ENCODE measurements at places on chromosomes 6 and 20. TPM values are rescaled to one million over a fixed set of nuclear protein-coding genes. Genes with fewer than 3 reads are reported as not detected.

DNA sequence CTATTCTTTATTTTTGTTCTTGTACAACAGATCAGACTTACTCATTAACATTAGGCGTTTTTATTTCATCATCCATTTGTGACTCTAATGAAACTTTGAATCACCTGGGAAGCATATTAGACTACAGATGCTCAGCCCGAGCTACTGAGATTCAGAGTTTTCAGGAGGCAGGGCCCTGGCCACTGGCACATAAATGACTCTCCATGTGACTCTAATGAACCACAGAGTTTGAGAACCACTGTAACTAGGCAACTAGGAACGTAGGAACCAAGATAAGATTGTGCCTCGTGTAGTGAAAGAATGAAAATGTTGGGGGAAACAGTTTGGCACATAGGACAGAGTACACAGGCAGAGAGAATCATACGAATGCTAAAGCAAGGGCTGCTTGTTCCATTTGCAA is 405.9 kb upstream of the BTBD3 start:
- no peak for DNase-seq

DNA sequence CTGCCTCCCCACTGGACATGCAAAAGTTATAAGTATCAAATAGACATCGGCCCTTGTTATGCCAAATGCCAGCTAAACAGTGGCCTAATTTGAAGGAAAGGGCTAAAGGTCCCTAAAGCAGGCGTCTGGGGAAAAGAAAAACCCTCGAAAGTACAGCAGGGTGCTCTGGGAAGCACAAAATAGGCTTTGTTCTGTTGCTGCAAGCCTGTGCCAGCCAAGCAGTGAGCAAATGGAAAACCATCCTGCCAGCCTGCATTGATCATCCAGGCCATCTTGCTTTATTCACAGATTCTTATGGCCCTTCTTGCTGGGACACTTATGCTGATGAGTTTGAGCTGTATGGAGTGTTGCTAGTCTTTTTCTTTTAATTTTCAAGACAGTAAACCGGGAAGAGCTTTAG is 62.2 kb upstream of the PLEKHG1 start:
- DNase-seq: no peak

GRCh38 chr20:10739566-10739965 is 65.8 kb upstream of the JAG1 start:
- DNase-seq: no peak

DNA sequence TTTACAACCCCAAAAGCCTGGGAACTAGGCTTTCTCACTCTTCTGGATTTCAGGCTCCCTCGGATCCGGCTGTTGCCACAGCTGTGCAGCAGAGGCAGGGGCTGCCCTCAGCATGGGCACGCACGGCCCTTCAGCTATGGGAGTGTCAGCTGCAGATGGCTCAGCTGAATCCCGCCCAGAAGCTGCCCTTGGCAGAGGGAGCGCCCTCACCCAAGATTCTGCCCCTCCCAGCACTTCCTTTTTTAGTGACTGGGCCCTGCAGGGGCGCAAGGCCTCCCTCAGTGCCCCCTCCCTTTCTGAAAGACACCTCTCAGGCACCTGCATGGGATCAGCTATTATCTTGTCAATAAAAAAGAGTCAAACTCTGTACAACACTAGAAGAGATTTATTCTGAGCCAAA is 67.9 kb upstream of the THBS2 start:
- no peak for DNase-seq

DNA sequence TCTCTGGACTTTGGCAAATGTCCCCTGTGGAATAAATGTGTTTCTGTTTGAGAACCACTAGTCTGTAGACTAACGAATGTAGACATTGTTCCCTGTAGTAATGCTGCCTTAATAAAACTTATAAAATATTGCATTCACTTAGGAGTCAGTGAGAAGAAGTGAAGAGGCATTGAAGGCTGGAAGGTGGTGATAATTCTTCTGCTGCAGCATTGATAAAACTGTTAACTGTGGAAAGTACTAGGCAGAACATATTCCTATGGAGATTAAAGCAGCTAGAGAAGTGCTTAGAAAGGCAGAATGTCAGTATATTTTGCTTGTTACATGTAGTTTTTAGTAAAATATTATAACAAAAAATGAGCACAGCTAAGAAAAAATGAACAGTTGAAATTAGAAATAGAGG is 4.8 kb downstream of the PGK2 start:
- DNase-seq: no peak

- DNase-seq: no peak
These were observed 82.8 kb downstream of the MLIP start for GRCh38 chr6:54194067-54194466.

DNA sequence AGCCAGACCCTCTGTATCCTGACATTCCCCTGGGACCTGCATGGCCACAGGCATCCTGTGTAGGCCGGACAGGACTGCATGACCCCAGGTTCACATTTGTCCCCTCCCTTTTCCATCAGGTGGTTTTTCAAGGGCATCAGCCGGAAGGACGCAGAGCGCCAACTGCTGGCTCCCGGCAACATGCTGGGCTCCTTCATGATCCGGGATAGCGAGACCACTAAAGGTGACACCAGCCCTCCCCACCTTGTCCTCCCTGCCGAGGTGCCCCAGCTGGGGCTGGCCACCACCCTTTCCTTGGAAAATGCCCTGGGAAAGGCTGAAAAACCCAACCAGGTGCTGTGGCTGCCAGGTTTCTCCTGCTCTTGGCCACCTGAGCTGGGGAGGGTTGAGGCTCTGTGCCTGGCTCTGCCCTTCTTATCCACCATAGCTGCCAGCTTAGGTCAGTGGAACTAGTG is 27.6 kb downstream of the HCK start:
- no peak for DNase-seq

DNA sequence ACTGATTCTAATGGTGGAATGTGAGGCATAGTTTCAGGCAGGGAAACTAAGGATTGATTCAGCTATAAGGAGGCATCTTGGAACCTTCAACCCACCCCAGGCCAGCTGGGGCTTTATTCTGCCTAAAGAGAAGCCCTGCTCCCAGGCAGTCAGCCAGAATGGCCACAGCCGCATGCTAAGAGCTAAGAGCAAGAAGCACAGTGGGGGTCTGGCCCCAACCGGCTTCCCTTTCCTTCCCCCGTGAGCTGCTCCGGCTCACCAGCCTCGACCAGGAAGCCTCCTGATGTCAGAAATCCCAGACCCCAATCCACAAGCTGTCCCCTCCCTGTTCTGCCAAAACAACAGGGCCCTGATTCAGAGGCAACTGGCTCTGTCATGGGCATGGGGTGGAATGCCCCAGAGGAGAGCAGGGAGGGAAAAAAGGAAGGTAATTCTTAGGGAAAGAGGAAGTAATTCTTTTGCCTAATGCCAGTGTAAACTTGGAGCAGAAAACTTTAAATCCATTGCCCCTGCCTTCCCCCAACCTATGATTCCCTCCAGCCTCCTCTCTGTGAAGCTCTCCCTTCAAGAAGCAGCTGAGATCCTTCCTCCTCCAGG is 6.9 kb downstream of the GRM4 start:
- DNase-seq: no peak

GRCh38 chr6:158266131-158266530 is 46.1 kb upstream of the TULP4 start:
- no peak for DNase-seq

- no peak for DNase-seq
These were observed 14.8 kb upstream of the PCK1 start for GRCh38 chr20:57545927-57546662.

GRCh38 chr6:9308284-9308683 is 872.9 kb upstream of the SLC35B3 start:
- DNase-seq: no peak

DNA sequence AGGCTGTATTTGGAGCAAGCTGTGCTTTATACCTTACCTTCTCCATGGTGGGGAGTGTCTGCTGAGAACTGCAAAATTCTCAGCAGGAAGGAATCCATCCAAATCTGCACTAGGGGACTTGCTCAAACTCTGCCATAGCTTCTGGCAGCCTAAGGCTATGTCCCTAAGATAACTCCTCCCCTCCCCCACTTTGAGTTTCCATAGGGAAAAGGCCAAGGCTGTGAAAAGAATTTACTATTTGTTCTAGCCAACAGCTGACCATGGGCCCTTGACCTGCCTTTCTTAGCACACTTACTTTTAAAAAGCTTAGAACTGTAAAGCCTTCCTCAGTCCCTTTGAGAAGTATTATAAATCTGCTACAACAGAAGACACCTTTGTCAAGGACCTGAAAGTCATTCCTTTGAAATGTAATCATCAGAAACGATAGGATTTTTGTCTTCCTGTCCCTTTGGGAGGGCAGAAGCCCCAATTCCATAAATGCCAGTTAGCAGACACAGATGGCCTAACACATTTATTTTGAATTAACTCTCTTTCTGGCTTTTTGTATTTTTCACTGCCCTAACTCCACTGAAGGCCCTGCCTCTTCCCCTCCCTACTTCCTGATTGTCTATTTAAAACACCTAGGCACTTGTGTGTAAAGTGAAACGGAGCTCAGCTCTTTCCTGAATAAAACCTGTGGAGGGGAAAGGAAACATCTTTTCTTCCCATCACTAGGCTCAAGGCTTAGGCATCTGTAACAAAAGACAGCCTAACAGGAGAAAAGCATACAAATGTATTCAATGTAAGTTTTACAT is 157.1 kb downstream of the AKAP7 start:
- no peak for DNase-seq

DNA sequence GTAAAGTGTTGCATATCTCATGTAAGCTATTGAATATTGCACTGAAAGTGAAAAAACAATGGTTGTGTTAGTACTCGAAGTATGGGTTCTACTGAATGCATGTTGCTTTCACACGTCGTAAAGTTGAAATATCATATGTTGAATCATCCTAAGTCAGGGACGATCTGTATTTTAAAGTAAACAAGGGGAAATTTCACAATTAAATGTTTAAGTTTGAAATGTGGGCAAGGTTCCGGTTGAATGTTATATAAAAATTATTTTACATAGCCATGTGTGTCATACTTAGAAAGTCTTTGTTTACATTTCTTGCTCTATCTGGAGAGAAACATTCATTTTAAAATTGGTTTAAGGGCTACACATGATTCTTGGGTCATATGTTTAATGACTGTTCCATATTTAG is 76.8 kb downstream of the AKAP7 start:
- no peak for DNase-seq

DNA sequence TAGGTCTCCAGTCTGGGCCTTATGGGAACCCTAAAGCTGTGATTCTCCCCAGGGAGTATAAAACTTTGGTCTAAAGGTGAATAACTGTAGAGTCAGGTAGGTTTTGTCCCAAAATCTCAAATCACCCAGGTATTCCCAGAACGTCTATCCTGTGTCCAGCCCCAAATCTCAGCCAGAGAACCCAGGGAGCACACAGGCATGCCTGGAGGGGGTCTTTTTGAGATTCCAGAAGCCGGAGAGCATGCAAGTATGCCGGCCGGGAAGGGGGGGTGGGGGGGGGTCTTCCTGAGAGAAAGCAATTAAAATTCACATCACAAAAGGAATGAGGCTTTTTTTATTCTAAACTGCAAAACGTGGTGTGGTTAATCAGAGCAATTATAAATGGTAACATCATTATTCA is 210.0 kb downstream of the PTPRT start:
- no peak for DNase-seq

Gene CST2
- 0.14 TPM for polyA plus RNA-seq

Gene GRM4
- polyA plus RNA-seq: 0.53 TPM

Gene HLA-DRB1
- polyA plus RNA-seq: 61.1 TPM

Gene PSORS1C1
- 0.34 TPM for polyA plus RNA-seq
